Cortex of kidney (tissue), 1 donor: ENCODE measurements at places on chromosomes 5 and 9.

- no peak for DNase-seq
Observed at GRCh38 chr9:123756484-123757106, 173.3 kb downstream of the DENND1A start.

DNA sequence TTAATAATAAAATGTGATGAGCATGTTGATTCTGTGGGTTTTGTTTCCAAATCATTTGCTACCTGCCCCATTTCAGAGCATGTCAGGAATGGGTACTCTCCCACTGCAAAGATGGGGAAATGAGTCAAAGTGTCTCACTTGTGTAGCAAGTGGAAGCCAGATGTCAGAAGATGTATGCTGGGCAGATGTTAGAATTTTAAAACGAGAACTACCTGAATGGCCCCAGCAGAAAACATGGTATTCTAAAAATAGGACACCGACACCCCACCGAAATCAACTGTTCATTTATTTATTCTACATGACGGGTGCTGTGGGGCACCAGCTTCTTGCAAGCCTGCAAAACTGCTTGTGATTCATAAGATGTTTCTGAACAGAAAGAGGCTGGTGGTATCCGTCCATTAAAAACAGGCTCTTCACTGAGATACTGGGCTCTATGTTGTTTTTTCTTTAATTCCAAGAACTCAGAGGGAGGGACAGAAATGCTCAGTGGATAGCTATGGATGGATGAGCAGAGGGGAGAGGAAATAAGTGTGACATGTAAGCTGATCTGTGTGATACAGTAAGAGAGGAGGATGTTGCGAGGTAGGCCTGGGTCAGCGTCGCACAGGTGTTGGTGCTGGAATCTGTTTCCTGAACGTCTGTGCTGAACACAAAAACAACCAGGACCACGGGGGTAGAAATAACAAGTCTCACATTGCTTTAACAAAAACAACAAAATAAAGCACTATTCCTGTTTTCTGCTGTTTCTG lies 157.2 kb downstream of the EFNA5 start:
- no peak for DNase-seq

DNA sequence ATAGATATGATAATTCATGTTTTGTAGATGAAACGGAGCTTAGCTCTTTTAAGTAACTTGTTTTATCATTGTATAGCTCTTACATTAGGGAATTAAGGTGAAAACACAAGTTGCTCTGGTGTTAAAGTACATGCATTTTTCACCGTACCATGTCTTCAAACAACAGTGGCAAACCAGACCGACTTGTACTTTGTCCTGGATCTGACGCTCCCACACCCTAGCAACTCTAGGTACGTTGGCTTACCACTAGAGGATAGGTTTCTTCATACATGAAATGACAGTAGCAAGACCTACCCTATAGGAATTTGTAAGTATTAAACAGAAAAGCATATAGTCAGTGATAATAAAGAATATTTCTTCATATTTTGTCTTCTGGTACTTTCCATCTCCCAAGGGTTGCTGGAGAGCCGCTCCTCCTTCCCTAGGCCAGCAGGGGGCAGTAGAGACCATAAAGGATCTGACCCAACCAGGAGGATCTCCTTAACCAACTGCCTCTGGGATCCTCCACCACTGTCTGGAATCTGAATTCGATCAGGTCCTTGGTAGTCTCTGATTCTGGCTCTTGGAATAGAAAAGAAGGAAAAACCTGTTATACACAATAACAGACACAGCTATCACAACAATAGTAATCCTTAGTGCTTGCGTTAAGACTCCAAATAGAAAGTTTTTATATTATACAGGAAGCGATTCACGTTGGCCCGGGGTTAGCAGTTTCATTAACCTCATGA lies 136.7 kb downstream of the CAVIN4 start:
- no peak for DNase-seq

DNA sequence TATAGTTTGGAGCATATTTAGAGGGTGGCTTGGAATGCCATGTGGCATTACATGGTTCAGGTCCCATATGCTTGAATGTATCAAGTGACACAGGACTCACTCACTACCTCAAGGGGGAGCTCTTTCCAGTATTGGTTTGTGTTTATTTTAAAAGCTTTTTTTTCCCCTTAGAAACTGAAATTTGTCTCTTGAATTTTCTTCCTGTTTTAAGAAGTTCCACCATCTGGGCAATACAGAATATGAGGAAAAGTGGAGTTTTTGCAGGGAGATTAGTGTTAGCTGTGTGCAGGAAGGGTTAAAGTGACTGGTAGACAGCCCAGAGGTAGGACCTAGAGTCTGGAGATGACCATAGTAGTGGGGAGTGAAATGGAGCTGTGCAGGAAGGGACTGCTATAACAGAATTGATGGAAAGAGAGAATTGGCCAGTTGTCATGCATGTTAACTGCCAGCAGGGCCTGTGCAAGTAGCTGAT lies 36.6 kb downstream of the CTNNA1 start:
- DNase-seq: no peak

DNA sequence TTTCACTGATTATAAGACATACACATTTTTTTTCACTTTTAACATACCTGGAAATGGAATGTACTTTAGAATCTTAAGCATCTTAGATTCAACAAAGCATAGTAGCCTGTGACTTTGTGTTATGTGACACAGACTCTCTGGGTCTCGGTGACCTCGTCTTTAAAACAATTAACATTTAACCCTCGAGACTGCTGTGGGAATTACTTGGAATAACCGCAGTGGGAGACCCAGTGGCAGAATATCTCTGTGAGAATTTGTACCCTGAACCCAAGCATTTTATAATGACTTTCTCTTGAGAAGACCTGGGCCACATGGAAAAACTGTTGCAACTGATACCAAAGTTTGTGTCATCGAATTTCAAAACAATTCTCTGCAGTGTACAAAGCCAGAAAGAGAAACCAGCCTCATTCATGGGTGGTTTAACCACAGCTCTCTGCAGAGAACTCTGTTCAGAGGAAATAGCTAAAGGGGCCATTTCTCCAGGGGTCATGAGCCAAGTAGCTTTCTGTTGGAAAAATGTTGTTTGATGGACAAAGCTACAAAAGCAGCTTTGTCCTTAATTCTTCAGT lies 10.0 kb upstream of the RETREG1 start:
- no peak for DNase-seq

DNA sequence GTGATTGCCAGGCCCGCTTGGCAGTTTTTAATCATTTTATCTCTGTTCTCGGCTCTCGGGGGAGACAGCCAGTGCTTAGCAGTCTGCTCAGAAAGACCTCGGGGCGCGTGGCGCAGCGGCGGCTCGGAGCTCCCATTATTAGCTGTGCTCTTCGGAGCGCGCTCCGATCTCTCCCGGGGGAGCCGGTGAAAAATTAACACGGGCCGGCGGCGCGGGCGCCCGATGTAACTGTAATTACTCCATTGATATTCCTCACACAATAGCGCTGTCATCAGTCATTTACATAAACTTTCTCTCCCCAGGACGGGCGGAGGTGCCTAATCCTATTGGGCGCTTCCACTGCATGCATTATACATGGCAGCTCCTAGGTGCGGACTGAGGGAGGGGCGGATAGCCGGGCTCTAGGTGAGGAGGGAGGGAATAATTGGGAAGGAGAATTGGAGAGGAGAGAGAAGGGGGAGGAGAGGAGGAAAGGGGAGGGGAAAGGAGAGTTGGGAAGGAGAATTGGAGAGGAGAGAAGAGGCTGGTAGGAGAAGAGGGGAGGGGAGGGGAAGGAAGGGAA lies 24.9 kb downstream of the LMX1B start:
- DNase-seq: no peak

- DNase-seq: no peak
Observed at GRCh38 chr9:121598965-121599871, 52.2 kb upstream of the DAB2IP start.
